ENCODE measurements at places on chromosomes 1 and 21. TPM values are rescaled to one million over a fixed set of nuclear protein-coding genes. Genes with fewer than 3 reads are reported as not detected.

Gene ADGRL2
- 76.9 TPM for total RNA-seq

DNA sequence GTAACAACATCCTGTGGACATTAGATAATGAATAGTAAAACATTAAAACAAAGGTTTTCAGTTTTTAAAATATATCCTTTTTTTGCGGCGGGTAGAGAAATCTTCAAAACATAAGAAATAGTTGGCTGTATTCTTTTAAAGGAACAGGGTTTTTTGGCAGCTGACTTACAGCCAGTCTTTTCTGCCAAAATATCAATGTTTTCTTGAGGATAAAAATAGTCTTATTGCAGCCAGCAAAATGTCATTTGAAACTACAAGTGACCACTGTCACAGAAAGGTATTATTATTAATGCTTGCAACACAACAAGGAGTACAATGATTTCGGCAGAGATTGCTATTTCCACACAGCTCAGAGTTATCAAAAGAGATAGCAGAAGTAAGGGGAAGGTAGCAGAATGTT is 21.4 kb downstream of the OLFM3 start:
- DNase-seq = no peak

DNA sequence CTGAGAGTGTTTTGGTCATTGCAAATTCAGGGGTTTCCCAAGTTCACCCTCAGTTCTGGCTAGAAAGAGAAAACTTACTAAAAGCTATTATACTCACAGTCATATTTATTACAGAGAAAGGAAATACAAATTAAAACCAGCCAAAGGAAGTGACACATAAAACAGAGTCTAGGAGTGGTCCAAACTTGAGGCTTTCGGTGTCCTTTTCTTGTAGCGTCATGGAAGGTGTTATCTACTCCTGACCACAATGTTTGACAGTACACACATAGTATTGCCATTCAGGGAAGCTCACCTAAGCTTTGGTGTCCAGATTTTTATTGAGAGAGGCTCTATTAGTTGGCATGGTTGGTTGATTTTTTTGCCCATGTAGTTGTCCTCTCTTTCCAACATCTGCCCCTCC is 59.0 kb downstream of the SLC35A3 start:
- no peak for DNase-seq

GRCh38 chr1:193111641-193112090 is 6.5 kb upstream of the GLRX2 start:
- no peak for DNase-seq

- no peak for DNase-seq
Observed at GRCh38 chr1:7153464-7153863, 368.2 kb downstream of the CAMTA1 start.

Gene NEGR1
- 22.3 TPM for total RNA-seq

Gene PTCH2
- 2.7 TPM for total RNA-seq

Gene ATP8B2
- total RNA-seq = 33.8 TPM

GRCh38 chr1:232589812-232590743 is 39.9 kb downstream of the SIPA1L2 start:
- DNase-seq = peak; percentile 49

Gene MYOM3
- 302 TPM for total RNA-seq

- DNase-seq = peak; percentile 63
Observed at GRCh38 chr1:223731133-223731770, 18.9 kb downstream of the CAPN2 start.

Gene DCLRE1B
- 5.2 TPM for total RNA-seq

DNA sequence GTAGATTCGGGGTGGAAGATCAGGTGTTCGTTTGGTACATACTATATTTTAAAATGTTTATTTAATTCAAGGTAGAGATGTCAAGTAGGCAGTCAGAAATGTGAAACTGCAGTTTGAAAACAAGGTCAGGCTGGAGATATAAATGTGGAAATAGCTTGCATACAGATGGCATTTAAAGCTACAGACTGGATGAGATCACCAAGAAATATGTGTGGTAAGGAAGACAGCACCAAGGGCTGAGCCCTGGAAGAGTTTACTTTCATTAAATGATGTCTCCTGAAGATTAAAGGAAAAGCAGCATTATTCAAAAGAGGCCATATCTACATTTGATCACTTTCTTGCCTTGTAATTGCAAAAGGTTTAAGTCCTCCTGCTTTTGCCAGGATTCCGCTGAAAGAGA is 271.3 kb downstream of the PTBP2 start:
- DNase-seq = no peak

DNA sequence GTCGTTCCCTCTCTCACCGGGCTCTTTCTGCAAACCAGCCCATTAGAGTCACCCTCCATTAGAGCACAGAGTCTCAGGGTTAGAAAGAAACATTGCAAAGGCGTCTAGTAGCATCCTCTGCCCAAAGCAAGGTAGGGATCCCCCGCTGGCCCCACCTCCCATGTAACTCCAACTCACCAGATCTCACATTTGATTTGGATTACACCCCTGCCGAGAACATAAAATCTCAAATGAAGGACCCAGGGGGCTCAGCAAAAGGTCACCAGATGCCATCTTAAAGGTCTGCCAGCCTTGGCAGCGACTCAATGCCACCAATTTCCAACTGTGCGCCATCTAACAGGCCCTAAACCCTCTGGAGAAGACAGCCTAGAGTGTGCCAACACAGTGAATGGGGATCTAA is 14.1 kb downstream of the C1orf87 start:
- no peak for DNase-seq

GRCh38 chr1:230113593-230114236 is 46.7 kb downstream of the GALNT2 start:
- peak; percentile 55 for DNase-seq

Gene KCNT2
- total RNA-seq = 10.6 TPM

GRCh38 chr1:109210058-109210457 is 3.7 kb upstream of the SARS1 start:
- no peak for DNase-seq

- no peak for DNase-seq
Observed at GRCh38 chr1:229006121-229006870, 264.6 kb upstream of the RAB4A start.

DNA sequence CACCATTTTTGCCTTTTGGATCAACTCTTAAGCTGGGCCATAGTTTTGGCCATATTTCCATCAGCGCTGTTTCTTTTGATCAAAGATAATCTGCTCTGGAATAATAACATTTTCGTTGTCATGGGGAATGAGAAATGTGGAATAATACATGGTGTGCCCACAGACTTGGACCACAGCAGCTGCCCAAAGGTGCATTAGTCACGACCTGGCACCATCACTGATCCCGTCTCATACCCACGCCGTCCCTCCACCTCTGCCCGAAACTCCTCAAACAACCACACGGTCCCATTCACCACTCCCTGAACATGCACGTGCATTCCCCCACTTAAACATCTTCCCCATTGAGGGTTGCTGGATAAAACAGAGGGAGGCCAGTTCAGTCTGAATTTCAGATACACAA is 76.9 kb downstream of the SLC66A1 start:
- DNase-seq = no peak

GRCh38 chr1:39625462-39626273 is 13.8 kb downstream of the HEYL start:
- peak; percentile 67 for DNase-seq

DNA sequence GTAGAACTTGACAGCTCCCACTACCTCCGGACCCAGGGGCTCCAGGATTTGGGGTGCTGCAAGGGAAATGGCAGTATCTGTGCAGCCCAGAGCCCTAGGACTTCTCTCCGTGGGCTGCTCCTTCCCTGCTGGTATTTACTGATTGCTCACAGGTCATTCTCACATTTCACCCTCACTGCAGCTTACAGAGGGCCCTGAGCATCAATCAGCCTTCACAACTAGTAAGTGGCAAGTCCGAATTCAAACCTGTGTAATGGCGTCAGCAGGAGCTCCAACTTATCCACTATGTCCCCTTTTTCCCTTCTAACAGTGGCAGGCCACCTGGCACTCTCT is 32.4 kb downstream of the PIK3C2B start:
- DNase-seq = no peak

GRCh38 chr1:27436204-27437159 is 44.1 kb downstream of the GPR3 start:
- DNase-seq = peak; percentile 80

GRCh38 chr1:93614986-93615581 is 66.6 kb downstream of the BCAR3 start:
- DNase-seq = peak; percentile 74

- DNase-seq = no peak
Observed at GRCh38 chr1:6872573-6873261, 87.5 kb downstream of the CAMTA1 start.

Data from muscle of leg (tissue), 16 donors.